Right hindlimb (tissue), 1 donor: ENCODE measurements at places on chromosomes 4 and X.
A peak's percentile ranks its signal among the peaks of the same experiment; 100 is the strongest.

GRCh38 chr4:81166458-81167160 lies 48.4 kb downstream of the PRKG2 start:
- no peak for DNase-seq

DNA sequence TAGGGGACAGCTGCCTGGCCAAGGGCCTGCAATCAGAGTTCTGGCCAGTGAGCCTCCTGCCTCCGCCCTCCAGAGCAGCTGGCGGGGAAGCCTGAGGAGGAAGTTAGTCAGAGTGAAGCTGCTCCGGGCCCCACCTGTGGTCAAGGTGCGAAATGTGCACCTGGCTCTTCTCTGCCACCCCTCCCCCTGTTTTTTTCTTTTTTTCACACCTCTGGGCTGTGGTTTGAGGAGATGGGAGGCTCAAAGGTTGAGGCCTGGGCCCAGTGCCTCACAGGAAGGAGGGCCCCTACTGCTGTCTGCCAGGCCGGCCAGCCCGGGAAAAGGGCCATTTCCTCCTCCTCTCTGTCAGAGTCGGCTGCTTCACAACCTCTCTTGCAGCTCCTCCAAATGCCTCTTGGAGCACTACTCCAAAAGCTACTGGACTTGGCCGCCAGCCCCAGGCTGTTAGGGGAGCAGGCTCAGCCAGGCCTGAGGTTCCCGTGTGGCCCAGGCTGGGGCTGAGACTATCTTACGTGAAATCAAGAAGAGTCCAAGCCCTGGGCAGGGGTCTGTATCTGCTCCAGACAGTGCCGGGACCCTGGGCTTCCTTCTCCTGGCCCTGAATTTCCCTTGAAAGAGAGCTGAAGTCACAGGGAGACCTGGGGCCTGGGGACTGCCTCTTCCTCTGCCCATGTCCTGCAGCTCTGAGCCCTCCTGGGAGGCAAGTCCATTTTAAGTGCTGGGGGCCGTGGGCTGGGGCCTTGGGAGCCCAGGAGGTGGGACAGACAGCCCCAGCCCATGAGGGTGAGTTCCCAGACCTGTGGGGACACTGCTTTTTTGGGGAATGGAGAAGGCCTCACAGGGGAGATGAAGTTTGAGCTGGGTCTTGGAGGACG lies 4.5 kb upstream of the CXCR3 start:
- DNase-seq: peak; percentile 88

DNA sequence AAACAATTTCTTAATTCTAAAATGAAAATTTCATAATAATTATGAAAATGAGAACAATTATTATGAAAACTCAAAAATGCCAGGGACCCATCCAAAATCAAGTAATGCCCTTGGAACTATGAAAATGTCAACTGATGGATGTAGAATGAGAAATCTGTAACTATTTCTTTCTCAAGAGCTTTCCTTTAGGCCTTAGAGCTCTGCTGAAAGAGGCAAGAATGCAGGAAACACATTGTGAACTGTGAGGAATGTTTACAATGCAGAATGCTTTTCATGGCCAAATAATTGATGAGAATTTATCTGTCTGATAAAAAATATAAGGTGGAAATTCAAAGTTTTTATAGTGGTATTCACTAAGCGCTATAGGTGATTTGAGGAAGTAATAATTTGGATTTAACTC lies 207.1 kb upstream of the PCDH18 start:
- DNase-seq: no peak

GRCh38 chr4:5157791-5158770 lies 106.8 kb downstream of the STK32B start:
- no peak for DNase-seq

DNA sequence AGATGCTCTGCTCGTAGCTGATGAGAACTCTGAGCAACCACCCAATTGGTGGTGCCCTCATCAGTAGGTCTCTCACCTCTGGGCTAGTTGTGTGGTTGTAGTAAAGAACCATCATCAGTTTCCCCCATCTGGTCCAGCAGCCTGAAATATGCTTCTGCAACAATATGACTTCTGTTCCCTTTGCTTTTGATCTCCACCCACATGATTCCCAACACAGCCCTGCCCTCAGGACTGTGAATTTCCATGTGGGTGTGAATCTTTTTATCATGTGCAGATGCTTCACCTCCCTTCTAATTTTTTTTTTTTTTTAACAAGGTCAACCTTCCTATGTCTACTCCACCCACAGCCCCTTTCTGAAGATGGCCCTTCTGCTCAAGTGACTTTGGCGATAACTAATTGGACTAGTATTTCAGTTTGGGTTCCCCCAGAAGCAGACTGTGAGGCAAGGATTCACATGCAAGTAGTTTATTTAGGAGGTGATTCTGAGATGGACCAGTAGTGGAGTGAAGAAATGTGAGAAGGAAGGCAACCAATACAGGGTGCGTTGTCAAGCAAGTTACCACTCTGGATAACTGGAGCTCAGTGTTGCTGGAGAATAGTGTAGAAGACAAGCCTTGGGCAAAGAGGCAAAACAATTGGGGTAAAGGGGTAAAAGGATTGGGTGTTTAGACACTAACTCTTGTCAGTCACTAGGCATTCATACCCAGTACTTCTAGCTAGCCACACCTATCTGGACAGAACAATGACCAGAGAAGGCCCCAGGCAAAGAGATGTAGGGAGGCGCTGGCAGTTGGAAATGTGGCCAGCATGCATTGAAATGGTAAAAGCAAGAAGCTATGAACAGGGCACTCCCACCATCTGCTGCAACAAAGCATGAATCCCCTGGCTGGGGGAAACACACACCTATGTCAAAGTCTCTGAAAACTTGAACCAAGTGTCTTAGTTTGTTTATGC lies 466.2 kb downstream of the BCOR start:
- no peak for DNase-seq

DNA sequence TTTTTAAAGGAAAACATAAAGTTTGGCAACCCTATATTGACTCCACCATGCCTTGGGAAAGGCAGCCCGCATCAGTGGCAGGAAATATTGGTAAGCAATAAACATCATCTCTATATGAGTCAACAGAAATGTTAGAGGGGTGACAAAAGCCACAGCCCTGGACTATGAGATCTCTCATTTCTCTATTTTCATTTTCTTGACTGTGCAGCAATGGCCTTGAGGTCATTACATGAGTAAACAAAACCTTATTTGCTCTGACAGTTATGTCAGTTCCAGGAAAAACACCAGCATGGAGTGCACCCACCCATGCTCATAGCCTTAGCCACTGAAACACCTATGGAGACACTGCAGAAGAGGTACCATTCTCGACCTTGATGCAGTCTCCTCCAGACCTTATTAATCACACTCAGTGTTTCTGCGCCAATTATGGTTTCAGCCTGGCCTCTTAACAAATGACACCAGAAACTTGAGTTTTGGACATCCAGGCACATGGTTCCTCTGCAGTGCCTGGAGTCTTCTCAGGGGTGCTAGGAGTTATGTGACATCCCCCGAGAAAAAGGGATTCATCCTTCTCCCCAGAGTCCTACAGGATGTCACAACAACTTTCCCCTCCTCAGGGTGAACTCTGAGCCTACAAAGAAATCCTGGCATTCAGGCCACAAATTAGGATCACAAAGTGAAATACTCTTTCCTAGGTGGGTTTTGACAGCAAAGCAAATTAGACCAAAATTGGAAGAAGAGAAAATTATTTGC lies 16.0 kb upstream of the HPGD start:
- DNase-seq: no peak

DNA sequence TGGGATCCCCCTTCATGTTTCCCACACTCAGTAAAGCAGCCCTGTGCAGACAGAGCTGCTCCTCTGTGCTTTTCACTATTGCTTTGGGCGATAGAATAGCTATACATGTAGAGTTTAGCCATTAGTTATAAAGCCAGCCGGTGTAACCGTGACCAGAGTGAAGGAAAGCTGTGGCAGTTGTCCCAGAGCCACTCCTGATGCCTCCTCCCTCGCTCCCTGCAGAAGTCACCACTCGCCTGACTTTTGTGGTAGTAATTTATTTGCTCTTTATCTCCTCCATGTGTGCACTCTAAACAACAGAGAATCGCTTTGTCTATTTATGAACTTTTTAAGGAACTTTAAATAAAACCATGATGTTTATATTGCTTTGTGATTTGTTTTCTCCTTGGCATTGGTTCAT lies 41.8 kb upstream of the WWC2 start:
- DNase-seq: no peak

GRCh38 chrX:45807572-45808425 lies 607.1 kb upstream of the DIPK2B start:
- DNase-seq: no peak

- peak; percentile 79 for DNase-seq
These were observed 88.4 kb downstream of the GPR143 start for GRCh38 chrX:9677098-9677739.

- DNase-seq: no peak
These were observed 97.1 kb upstream of the KLF3 start for GRCh38 chr4:38566806-38567398.

DNA sequence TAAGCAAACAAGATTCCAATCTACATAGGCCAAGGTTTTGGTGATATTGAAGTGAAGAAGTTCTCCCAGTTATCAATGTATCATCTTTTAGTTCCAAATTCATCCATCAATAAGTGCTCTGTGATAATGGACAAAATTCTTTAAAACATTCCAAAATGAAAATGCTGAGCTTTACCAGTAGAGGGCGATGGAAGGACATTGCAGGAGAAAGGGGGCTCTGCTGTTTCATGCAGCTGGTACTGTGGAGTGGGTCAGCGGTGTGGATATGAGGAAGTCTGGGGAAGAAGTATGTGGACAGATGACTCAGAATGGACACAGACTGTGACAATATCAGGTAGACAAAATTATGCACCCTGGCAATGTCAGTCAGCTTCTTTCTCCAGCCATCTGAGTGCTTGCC lies 46.6 kb upstream of the HS6ST2 start:
- peak; percentile 15 for DNase-seq

DNA sequence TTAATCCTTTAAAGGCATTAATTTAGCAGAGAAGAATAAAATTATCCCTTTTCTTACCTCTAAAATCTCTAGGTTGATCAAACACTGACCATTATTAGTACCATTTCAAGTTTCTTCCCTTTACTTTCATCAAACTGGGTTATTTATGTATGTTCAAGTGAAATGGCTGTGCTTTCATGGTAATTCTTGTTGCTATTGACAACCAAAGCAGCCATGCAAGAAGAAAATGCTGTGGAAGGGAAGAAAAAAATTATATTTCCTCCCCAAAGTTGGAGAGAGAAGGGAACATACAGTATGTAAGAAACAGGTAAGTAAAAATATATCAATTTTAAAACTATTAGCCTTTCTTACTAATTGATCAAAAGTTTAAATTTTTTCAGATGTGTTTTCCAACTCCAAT lies 16.2 kb downstream of the NPNT start:
- no peak for DNase-seq

GRCh38 chr4:125020089-125021034 lies 294.4 kb upstream of the FAT4 start:
- no peak for DNase-seq

- DNase-seq: no peak
These were observed 174.2 kb upstream of the HCCS start for GRCh38 chrX:10936976-10937375.

- DNase-seq: no peak
These were observed 203.3 kb downstream of the MAPK10 start for GRCh38 chr4:86156531-86156930.

DNA sequence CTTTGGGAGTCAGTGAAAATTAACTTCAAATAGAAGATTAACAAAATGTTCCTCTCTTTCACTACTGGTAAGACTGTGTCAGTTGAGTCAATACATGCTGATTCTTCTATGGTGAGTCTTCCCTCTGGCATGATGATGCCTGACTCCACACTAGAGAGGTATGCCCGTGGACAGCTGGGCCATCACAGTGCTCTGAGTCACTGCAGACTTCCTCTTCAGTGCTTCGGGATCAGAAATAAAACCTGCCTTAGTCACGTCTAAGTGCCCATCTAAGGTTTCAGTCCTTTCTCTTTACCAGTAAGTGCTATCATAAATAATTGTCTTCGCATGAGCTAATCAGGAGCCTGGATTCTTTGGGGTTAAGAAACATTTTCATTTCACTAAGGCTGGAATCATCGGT lies 1.6 kb upstream of the ASB5 start:
- DNase-seq: peak; percentile 24

- DNase-seq: no peak
These were observed 373.1 kb upstream of the HS3ST1 start for GRCh38 chr4:11801466-11802446.

- DNase-seq: no peak
These were observed 71.8 kb downstream of the C4orf33 start for GRCh38 chr4:129167640-129168260.

DNA sequence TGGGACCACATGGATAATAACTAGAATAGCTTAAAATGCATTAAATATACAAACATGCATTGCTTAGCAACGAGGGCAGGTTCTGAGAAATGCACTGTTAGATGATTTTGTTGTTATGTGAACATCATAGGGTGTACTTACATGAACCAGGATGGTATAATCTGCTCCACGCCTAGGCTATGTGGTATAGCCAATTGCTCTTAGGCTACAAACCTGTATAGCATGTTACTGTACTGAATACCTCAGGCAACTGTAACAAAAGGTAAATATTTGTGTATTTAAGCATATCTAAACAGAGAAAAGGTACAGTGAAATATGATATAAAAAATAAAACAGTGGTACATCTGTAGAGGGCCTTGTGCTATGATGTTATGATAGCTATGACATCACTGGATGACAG lies 169.2 kb upstream of the IL15 start:
- DNase-seq: no peak
